ENCODE measurements at places on chromosomes 6 and 20. TPM values are rescaled to one million over a fixed set of nuclear protein-coding genes. Genes with fewer than 3 reads are reported as not detected.

GRCh38 chr20:25207960-25208534, 12.5 kb downstream of the ENTPD6 start:
- no peak overlapping the region for H3K4me3 ChIP-seq
- H3K4me1 ChIP-seq, result no peaks in the 10 kb centered on the region
- H3K27me3 ChIP-seq, result no peaks in the 10 kb centered on the region
- no peak for DNase-seq
- H3K36me3 ChIP-seq, result peaks cover 4% of the 10 kb centered on the region
- H3K27ac ChIP-seq, result no peak overlapping the region

Gene CYP39A1
- total RNA-seq, result 34.3 TPM

- no peak overlapping the region for H3K4me3 ChIP-seq
- peaks cover 10% of the 10 kb centered on the region for H3K4me1 ChIP-seq
- H3K27ac ChIP-seq, result no peak overlapping the region
- H3K27me3 ChIP-seq, result peaks cover 20% of the 10 kb centered on the region
Observed at GRCh38 chr20:20360464-20360863, 7.4 kb upstream of the INSM1 start.

DNA sequence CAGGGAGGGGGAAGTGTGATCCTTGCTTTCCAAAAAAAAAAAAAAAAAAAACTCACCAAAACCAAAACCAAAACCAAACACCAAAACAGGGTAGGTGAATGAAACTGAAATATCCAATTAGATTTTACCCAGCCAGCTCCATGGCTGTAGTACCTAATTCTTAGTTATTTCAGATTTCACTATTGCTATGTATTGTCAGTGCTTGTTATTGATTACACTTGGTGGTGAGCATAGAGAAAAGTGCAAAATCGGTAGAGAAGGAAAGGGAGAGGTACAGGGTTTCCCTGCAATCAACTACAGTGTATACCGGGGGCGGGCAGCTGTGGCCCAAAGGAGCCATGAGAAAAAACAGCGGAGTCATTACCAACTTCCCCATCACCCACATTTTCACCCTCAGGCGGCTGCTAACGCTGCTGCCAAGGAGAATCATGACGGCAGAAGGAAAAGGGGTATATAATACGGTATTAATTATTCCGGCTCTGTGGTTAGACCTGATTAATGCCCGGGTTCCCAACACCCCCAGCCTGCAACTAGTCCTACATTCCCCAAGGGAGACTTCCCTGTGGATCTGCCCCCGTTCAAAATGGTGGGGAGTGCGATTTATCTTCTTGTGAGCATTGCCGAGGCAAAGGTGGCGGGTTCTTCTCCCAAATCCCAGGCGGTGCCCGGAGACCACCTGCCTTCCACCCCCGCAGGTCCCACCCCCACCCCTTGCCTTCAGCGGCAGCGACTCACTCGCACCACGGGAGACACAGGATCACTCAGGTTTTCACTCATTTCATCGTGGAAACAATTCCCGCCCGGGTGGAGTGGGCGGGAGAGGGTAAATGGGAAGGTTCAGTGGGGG, at the start of gene C6orf62:
Gene C6orf62 (minus strand): TSS at position 30 of the 847 bp plus-strand sequence. CDS start 486 bp downstream, outside the sequence.
- H3K36me3 ChIP-seq, result no peaks in the 10 kb centered on the region
- peak within 1 kb of the TSS; percentile 99 for H3K27ac ChIP-seq
- no peaks in the 10 kb centered on the region for H3K4me1 ChIP-seq
- peak; percentile 34 for DNase-seq

DNA sequence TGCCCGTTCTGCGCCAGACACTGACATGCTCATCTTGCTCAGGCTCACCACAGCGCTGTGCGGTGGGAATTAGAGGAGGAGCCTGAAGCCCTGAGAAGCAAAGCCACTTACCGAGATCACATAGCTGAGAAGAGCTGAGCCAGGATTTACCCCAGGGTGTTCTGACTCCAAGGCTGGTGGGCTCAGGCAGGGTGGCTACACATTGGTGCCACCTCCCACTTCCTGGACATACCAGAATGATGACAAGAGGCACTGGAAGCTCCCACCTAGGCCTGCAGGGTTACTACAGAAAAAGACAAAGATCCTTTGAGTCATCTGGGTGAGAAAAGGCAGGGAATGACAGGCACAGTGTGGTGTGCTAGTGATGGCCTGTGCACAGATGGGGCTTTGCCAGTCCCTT, 24.4 kb upstream of the FKBP1A start:
- no peaks in the 10 kb centered on the region for H3K4me1 ChIP-seq
- DNase-seq, result no peak
- H3K4me3 ChIP-seq, result no peak overlapping the region
- H3K27me3 ChIP-seq, result no peaks in the 10 kb centered on the region
- H3K36me3 ChIP-seq, result no peaks in the 10 kb centered on the region

DNA sequence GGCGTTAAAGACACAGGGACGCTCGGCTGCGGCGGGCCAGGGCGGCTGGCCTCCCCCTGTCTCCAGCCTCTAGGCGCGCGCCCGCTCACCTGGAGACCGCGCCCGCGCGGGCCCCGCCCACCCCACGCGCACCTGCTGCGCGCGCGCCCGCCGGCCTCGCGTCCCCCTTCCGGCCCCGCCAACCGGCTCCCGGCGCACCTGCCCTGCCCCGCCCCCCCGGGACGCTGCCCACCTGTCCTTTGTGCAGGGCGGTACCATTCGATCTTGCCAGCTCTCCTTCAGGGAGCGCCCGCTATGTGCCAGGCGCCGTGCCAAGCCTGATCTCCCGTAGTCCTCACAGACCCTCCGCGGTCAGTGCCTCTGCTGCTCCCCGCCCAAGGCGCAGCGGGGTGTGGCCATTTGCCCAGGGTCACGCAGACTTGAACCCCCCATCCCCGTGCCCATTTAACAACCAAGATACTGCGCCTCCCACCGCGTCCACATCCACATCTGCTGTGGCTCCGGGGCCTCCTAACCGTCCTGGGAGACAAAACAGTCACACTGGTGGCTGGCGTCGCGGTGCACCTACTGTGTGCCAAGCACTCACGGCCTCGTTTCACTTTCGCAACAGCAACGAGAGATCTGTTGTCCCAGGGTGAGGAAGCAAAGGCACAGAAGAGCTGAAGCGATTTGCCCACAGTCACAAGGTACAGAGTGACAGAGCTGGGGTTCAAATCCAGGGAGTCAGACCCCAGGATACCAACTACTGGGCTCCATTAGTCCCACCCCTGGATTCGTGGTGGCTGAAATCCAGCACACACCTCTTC, 48.1 kb downstream of the NOL4L start:
- H3K27me3 ChIP-seq, result no peaks in the 10 kb centered on the region
- DNase-seq, result peak; percentile 46
- no peaks in the 10 kb centered on the region for H3K36me3 ChIP-seq
- H3K27ac ChIP-seq, result no peak overlapping the region
- H3K4me1 ChIP-seq, result no peaks in the 10 kb centered on the region

All from right lobe of liver (tissue), 6 donors.